Gastrocnemius medialis (tissue), 4 donors: ENCODE measurements at places on chromosomes 2 and 18. TPM values are rescaled to one million over a fixed set of nuclear protein-coding genes. Genes with fewer than 3 reads are reported as not detected.

GRCh38 chr2:207288628-207289027 is 122.9 kb upstream of the KLF7 start:
- DNase-seq: no peak

Gene AFF3
- 0.55 TPM for total RNA-seq

DNA sequence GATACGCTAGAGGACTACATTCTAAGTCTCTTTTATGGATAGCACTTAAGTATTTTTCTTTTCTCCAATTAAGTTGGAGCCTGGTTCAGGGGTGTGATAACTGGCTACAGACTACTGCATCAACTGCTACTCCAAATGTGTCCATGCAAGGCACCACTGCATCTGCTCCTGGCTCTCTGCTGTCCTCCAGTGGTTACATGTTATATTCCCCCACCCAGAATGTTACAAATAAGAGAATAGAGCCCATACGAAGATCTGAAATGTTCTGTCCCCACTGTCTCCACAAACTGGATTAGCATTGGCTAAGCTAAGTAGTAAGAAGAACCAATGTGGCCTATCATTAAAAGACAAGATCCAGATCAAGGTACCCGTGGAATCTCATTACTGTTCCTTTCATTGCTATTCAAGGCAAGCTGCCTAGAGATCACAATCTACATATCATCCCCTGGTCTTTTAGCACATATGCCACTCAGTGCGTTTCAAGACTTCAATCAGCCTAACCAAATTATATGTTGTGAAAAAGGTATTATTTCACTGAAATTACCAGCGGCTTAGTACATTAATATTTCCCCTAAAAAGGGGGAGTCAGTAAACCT is 308.3 kb upstream of the SLC8A1 start:
- no peak for DNase-seq

DNA sequence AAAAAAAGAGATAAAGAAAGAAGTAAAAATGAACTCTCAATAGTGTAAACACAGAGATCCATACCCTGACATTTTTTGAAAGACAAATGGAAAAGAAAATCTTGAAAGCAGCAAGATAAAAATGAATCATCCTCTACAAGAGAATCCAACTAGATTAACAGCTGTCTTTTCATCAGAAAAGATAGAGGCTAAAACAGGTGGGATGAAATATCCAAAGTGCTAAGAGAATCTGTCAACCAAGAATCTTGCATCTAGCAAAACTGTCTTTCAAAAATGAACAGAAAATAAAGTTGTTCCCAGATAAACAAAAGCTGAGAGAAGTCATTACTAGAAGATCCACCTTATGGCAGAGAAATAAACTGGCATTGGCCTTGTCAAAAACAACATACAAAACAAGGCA is 117.3 kb upstream of the MAPRE2 start:
- DNase-seq: no peak

GRCh38 chr18:46243095-46243494 is 138.9 kb downstream of the HAUS1 start:
- no peak for DNase-seq

Gene BCL11A
- total RNA-seq: 0.04 TPM

GRCh38 chr18:26506012-26506411 is 42.3 kb downstream of the KCTD1 start:
- DNase-seq: no peak

Gene EGR4
- not detected for total RNA-seq

GRCh38 chr18:47737956-47738355 is 192.5 kb downstream of the SMAD2 start:
- DNase-seq: no peak

DNA sequence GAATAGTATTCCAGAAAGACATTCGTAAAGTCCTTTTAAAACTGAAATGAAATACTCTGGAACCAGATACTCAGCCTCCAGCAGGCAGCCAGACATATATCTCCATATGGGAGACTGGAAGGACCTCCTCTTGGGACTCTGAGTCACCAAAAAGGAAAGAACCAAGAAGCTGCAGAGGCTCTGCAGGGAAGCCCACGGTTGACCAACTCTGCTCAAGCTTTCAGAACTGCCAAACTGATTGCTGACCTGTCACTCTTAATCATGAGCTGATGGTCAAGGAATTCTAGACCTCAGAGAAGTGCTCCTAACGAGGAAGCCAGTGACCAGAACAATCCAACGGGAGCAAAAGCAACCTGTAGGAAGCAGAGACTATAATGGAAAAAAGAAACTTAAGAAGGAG is 434.7 kb downstream of the EIPR1 start:
- no peak for DNase-seq

Gene MDH1B
- total RNA-seq: 1.6 TPM

Gene KHK
- 1.3 TPM for total RNA-seq

DNA sequence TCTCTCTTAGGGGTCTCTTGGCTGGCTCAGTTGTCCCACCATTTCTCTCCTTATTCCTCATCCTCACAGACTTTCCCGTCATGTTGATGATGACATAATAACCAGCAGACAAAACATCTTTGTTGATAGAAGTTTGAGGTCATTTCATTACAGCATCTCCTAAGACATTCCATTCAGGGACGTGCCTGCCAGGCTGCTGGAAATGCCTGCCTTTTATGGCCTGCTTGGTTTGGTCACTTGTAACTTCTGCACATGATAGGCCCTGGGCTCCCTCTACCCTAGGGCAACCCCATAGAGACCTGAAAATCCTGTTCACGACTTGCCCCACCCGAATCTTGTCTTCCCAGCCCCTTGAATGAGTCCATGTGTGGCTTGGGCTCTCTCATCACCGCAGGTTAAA is 81.7 kb downstream of the SDC1 start:
- no peak for DNase-seq

DNA sequence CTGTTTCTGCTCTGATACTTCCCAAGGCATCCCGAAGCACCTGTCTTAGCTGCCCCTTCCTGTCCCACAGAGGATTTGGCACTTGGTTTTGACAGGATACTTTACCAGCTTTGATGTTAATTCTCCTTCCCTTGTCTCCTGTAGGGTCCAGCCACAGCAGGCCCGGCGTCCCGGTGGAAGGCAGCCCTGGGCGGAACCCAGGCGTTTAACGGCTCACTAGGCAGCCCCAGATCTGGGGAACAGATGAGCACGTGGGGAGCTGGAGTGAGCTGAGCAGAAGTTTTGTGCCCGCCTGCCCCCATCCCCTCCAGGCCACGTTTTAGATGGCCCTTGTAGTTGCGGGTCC is 11.4 kb downstream of the ANKRD23 start:
- DNase-seq: no peak

DNA sequence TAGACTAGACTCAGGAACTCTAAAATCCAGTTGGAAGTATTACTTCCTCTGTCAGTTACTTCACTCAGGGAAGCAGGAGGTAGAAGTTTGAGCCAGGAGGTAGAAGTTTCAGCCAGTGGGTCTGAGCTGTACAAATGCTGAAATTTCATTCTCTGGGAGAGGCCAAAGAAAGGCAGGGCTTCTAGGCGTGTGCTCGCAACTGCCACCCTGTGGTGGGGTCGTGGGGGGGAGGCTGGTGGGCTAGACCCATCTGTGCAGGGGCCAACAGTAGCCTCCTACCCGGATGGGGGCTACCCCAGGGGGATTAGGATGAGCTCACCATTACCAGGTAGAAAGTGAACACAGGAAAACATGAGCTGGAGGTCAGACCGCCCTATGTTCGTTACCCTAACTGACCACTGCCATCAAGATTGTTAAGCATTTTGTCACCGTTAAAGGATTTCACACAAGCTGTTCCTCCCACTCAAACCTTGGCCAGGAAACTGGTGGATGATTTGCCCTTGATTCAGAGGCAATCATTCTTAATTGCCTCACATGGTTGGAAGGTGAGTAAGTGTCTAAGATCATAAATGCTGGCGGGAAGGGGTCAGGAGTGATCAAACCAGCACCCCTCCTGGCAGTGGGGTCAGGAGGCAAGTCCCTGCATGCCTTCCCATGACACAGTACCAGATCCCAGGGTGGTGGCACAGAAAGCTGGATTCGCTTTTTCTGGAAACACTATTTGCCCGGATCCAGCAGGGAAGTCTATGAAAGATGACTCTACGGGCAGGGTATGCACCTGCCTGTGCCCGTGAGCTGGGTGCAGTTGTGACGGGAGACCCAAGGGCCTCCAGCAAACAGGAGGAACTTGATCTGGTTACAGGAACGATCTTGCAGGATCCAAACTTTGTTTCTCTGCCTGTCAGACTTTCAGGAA is 5.2 kb upstream of the FHL2 start:
- peak; percentile 18 for DNase-seq
